Stimulated activated CD8-positive, alpha-beta memory T cell treated with anti-CD3 and anti-CD28 coated beads, Interleukin-4, amount 100 ng/mL, for 48 hours (primary cell): ENCODE measurements at places on chromosomes 3 and 15.

DNA sequence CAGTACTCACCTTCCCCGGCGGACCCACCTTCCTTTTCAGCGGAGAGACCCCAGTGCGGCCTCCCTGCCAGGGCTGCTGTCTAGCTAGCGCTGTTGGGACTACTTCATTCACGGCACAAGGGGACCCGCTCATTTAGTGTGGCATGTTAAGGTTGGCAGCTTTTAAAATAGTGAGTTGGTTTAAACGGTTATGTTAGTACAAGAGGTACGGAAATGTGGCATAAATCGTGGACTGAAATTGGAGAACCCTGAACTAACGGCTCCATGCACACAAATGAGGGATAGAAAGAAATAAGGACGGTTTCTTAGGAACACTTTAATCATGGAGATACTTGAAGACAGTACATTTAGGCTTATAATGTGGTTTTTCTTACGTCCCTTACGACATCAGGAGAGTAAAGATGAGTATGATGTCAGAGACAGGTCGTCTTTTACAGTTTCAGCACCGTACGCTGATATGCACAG, 752 bp downstream of the CEP63 start:
- DNase-seq, result no peak

GRCh38 chr15:82751308-82751707, 41.6 kb upstream of the AP3B2 start:
- no peak for DNase-seq

DNA sequence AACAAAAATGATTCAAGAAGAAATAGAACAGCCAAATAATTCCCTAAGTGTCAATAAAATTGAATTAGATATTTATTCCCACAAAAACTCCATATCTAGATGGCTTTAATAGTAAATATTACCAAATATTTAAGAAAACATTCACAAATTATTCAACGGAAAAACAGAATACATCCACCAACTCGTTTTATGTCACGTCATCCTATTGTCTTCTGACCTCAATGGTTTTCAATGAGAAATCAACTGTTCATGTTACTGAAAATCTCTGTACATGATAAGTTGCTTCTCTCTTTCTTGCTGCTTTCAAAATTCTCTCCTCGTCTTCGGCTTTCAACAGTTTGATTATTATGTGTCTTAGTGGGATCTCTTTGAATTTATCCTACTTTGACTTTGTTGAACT, 17.1 kb upstream of the FBXL2 start:
- no peak for DNase-seq

DNA sequence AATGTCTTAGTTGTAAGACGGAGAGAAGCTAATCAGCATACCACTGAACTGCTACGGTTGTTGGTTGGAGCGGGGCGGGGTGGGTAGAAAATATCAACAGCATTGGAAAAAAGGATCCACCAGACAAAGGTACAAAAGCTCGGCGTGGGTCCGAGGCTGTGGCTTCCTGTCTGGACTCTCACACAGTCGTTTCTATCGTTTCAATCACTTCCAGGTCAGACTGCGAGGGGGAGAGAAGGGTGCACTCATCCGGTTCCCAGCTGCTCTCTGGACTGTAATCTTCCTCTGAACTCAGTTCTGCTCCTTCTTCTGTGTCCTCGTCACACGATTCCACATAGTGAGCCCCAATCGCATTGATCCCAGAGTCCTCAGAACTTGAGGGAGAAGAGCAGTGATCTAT, 70.0 kb downstream of the C3orf70 start:
- DNase-seq, result no peak

GRCh38 chr3:124277144-124277890, 285.4 kb upstream of the ROPN1 start:
- no peak for DNase-seq
